ENCODE measurements at places on chromosomes 7 and 10. TPM values are rescaled to one million over a fixed set of nuclear protein-coding genes. Genes with fewer than 3 reads are reported as not detected.
A peak's percentile ranks its signal among the peaks of the same experiment; 100 is the strongest.

NKX2-3 gene
- total RNA-seq: 0.24 TPM

RASA4B gene
- total RNA-seq: 0.52 TPM

PNLIP gene
- total RNA-seq: 0.13 TPM

TMEM225B gene
- 0.24 TPM for total RNA-seq

ERVW-1 gene
- total RNA-seq: not detected

SMC3 gene
- 35.4 TPM for total RNA-seq

EPHB4 gene
- 61.1 TPM for total RNA-seq

TRIM50 gene
- 9.8 TPM for total RNA-seq

HECW1 gene
- 7.6 TPM for total RNA-seq

DPYSL4 gene
- total RNA-seq: 2.8 TPM

LBX1 gene
- total RNA-seq: not detected

UCN3 gene
- total RNA-seq: not detected

LRRC18 gene
- total RNA-seq: not detected

GDF10 gene
- 2.3 TPM for total RNA-seq

DNA sequence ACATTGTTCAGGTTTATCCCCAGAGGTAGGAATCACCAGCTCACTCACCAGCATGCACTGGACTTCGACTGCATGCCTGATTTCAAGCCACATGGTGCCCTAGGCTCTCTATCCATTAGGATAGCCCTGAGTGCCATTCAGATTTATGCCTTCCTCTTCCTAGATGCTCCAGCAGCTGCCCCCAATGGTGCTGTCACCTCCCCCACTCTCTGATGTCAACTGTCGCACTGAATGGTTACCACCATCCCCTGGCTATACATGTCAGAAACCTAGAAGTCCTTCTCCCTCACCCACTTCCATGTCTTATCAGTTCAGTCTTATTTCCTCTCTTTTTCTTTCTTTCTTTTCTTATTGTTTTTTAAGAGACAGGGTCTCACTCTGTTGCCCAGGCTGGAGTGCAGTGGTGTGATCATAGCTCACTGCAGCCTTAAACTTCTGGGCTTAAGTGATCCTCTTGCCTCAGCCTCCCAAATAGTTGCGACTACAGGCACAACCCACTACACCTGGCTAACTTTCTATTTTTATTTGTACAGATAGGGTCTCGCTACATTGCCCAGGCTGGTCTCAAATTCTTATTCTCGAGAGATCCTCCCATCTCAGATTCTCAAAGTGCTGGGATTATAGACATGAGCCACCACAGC lies 2.9 kb downstream of the SFXN4 start:
- H3K36me3 ChIP-seq: no peaks in the 10 kb centered on the region
- H3K27me3 ChIP-seq: no peaks in the 10 kb centered on the region
- no peak for DNase-seq

- H3K4me3 ChIP-seq: no peak overlapping the region
- DNase-seq: no peak
- peaks cover 15% of the 10 kb centered on the region for H3K4me1 ChIP-seq
- H3K27ac ChIP-seq: peak overlapping the region; percentile 62
Measured at GRCh38 chr7:18177129-18177814, 149.6 kb upstream of the PRPS1L1 start.

- H3K36me3 ChIP-seq: no peaks in the 10 kb centered on the region
- DNase-seq: no peak
Measured at GRCh38 chr10:121514141-121514865, 83.9 kb downstream of the FGFR2 start.

- no peak for DNase-seq
- H3K4me1 ChIP-seq: no peaks in the 10 kb centered on the region
- H3K36me3 ChIP-seq: no peaks in the 10 kb centered on the region
Measured at GRCh38 chr10:102522874-102523249, 19.1 kb downstream of the SUFU start.

DNA sequence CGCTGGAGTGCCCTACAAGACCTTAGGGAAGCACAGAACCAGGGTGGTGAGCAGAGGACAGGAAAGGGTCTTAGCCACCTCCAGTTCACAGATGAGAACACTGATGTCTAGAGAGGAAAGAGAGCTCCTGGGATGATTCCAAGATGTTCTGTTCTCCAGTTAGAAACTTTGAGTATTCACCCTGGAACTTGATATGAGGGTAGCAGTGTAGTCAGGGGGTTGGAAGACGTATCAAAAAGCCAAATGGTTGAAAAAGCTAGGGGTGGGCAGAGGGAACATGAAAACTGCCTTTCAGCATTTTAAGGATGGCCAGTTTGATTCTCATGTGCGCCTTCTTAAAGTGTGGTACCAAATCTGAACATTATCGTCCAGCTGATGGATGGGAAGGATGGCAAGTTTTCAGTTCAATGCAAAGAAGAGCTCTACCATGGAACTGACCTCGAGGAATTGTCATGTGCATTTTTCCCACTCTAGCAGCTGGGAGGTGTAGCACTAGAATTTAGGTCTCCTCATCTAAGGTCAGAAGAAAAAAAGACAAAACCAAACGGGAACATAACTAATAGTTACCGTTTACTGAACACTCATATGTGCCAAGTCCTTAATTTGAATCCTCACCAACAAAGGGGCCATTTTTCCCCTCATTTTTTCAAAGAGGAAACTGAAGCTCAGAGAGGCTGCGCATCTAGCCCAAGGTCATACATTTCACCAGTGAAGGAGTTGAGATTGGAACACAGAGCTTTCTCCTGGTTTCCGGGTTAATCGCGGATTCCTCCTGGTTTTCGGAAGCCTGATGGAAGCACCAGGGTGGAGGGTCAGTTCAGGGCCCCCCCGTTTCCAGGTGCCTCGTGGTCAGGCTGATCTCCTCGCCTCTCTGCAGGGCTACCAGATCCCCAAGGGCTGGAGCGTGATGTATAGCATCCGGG lies 6.0 kb upstream of the CYP26A1 start:
- H3K27me3 ChIP-seq: peaks cover 96% of the 10 kb centered on the region
- no peak overlapping the region for H3K27ac ChIP-seq
- DNase-seq: no peak
- H3K4me1 ChIP-seq: peaks cover 10% of the 10 kb centered on the region

GRCh38 chr10:96370584-96371157 lies 11.9 kb upstream of the OPALIN start:
- no peak overlapping the region for H3K27ac ChIP-seq
- H3K27me3 ChIP-seq: no peaks in the 10 kb centered on the region
- no peaks in the 10 kb centered on the region for H3K4me1 ChIP-seq

- peak overlapping the region; percentile 9 for H3K27ac ChIP-seq
- H3K36me3 ChIP-seq: no peaks in the 10 kb centered on the region
- H3K27me3 ChIP-seq: peaks cover 34% of the 10 kb centered on the region
Measured at GRCh38 chr10:69800109-69800508, 1.6 kb upstream of the COL13A1 start.

- H3K27ac ChIP-seq: no peak overlapping the region
- H3K4me1 ChIP-seq: no peaks in the 10 kb centered on the region
- no peak for DNase-seq
- no peak overlapping the region for H3K4me3 ChIP-seq
- no peaks in the 10 kb centered on the region for H3K36me3 ChIP-seq
Measured at GRCh38 chr10:52128056-52128683, 185.9 kb upstream of the DKK1 start.

DNA sequence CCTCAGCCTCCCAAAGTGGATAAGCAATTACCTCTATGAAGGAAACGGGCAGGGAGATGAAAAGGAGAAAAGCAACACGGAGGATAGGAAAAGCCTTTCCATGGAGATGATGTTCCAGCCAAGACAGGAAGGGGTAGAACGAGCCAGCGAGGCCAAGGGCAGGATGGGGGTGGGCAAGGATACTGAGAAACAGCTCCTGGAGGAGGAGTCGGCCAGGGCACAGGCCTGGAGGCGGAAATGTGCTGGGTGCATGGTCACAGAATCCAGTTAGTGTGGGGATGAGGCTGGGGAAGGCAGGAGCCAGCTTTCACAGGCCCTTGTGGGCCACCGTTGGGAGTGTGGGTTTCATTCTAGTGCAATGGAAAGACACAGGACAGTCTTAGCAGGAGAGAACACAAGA lies 162.6 kb downstream of the JAZF1 start:
- H3K27me3 ChIP-seq: no peaks in the 10 kb centered on the region
- no peak overlapping the region for H3K4me3 ChIP-seq
- H3K36me3 ChIP-seq: no peaks in the 10 kb centered on the region

GRCh38 chr7:101875283-101875846 lies 57.9 kb downstream of the CUX1 start:
- H3K27ac ChIP-seq: peak overlapping the region; percentile 8
- H3K4me3 ChIP-seq: no peak overlapping the region
- peaks cover 28% of the 10 kb centered on the region for H3K4me1 ChIP-seq
- no peaks in the 10 kb centered on the region for H3K36me3 ChIP-seq
- no peak for DNase-seq

DNA sequence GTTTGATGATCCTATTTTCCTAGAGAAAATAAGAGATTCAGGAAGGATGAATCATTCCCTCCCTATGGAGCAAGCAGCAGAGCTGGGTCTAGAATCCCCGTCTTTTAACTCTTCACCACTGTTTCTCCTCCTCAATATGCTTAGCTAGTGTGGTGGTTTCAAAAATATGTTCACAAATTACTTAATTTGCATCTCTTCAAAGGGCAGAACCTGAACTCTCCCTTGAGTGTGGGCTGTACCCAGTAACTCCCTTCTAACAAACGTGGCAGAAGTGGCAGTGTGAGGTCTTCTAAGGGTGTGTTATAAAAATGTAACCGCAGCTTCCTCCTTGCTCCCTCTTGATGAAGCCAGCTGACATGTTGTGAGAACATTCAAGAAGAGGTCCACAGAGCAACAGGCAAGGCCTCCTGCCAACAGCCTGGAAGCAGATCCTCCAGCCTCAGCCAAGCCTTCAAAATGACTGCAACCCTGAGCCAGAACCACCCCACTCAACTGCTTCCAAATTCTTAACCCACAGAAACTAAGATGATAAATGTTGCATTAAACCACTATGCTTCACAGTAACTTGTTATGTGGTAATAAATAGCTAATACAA lies 36.6 kb downstream of the SRPK2 start:
- peak; percentile 39 for DNase-seq
- H3K4me1 ChIP-seq: peaks cover 15% of the 10 kb centered on the region
- peak overlapping the region; percentile 84 for H3K27ac ChIP-seq
- H3K27me3 ChIP-seq: no peaks in the 10 kb centered on the region

DNA sequence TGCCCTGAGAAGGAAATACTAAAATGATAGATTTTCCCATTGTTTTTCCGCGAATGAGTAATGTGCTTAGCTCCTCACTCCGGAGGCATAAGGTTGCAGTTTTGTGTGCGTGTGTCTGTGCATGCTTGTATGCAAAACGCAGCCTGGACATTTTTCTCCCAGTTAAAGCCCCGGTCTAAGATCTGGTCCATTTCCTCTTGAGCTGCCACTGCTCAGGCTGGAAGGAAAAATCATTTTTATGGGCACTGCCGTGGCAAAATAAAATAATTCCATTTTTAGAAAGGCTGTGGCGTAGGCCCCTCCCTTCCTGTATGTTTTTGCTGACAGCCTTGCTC lies 260.6 kb downstream of the WDR37 start:
- no peak for DNase-seq
- no peaks in the 10 kb centered on the region for H3K4me1 ChIP-seq
- H3K4me3 ChIP-seq: no peak overlapping the region
- H3K27me3 ChIP-seq: no peaks in the 10 kb centered on the region
- no peak overlapping the region for H3K27ac ChIP-seq

GRCh38 chr7:22176791-22177412 lies 180.1 kb downstream of the RAPGEF5 start:
- no peak for DNase-seq
- no peaks in the 10 kb centered on the region for H3K4me1 ChIP-seq
- H3K4me3 ChIP-seq: no peak overlapping the region

- no peak overlapping the region for H3K27ac ChIP-seq
- no peaks in the 10 kb centered on the region for H3K27me3 ChIP-seq
- peak; percentile 14 for DNase-seq
Measured at GRCh38 chr7:37320848-37321468, 127.7 kb downstream of the ELMO1 start.

GRCh38 chr7:45937862-45938261 lies 16.8 kb upstream of the IGFBP3 start:
- DNase-seq: no peak
- H3K27ac ChIP-seq: no peak overlapping the region
- no peaks in the 10 kb centered on the region for H3K36me3 ChIP-seq
- H3K4me3 ChIP-seq: no peak overlapping the region

GRCh38 chr10:80444646-80445319 lies 9.3 kb upstream of the TSPAN14 start:
- DNase-seq: peak; percentile 72
- H3K36me3 ChIP-seq: no peaks in the 10 kb centered on the region
- no peak overlapping the region for H3K4me3 ChIP-seq
- H3K4me1 ChIP-seq: peaks cover 23% of the 10 kb centered on the region

DNA sequence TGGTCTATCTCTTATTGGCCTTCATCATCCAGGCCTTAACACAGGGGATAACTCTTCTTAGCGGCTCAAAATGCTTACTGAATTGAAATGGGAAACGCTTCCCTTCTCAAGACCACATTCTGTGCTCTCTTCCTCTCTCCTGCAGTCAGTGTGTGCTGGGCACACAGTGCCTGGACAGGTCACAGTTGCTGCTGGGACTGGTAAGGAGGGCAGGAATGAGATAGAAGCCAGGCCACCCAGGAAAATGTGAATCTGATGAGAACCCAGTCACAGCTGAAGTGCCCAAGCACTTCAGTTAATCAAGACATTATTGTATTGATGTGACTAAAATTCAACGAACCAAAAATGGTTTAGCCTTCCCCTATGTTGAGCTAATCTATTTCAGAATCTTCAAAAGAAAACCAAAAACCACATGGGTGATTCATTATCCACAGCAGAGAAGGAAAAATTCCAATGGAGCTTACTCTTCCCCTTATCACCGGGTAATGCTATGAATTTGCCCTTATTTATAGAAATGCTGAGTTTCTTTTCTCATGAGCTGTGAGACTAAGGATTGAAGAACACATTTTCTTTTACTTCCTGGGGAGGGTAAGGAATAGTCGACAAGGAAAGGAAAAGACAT lies 41.2 kb upstream of the PLPP4 start:
- no peak overlapping the region for H3K4me3 ChIP-seq
- DNase-seq: no peak
- no peaks in the 10 kb centered on the region for H3K4me1 ChIP-seq
- H3K27ac ChIP-seq: no peak overlapping the region
- H3K36me3 ChIP-seq: no peaks in the 10 kb centered on the region
- no peaks in the 10 kb centered on the region for H3K27me3 ChIP-seq

DNA sequence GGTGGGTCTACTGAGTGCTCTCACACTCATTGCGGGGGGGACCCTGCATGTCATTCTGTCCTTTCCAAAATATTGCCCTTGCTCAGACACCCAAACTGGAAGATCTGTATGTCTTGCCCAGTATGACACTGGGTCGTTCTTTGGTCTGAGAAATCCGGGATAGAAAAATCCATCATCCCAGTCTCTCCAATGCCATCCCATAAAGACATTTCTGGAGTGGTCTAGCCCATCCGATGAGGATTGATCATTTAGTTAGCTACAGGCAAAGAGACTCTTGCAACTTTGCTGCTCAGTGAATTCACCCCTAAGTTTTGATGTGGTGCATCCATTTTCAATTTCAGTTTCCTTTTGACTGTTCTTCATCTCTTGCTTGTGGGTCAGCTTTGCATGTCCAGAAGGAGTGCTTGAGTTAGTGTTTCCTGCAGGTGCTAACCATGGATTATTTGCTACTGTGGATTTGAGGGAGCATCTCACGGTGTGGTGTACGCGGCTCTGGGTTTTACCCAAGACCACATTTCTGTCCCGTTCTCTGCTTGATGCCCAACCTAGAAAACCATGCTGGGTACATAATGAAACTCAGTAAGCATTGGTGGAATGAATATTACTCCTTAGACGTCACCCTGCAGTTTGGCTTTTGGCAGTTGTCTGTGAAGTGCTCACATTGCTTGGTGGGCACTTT lies 247.0 kb upstream of the MKI67 start:
- no peaks in the 10 kb centered on the region for H3K27me3 ChIP-seq
- no peak overlapping the region for H3K27ac ChIP-seq
- no peaks in the 10 kb centered on the region for H3K36me3 ChIP-seq

GRCh38 chr7:114109721-114110120 lies 190.9 kb upstream of the PPP1R3A start:
- no peaks in the 10 kb centered on the region for H3K27me3 ChIP-seq
- H3K4me3 ChIP-seq: no peak overlapping the region
- no peaks in the 10 kb centered on the region for H3K4me1 ChIP-seq
- no peak overlapping the region for H3K27ac ChIP-seq
- H3K36me3 ChIP-seq: no peaks in the 10 kb centered on the region
